AG20443 (cell line): ENCODE measurements at places on chromosomes 16 and 17.
A peak's percentile ranks its signal among the peaks of the same experiment; 100 is the strongest.

DNA sequence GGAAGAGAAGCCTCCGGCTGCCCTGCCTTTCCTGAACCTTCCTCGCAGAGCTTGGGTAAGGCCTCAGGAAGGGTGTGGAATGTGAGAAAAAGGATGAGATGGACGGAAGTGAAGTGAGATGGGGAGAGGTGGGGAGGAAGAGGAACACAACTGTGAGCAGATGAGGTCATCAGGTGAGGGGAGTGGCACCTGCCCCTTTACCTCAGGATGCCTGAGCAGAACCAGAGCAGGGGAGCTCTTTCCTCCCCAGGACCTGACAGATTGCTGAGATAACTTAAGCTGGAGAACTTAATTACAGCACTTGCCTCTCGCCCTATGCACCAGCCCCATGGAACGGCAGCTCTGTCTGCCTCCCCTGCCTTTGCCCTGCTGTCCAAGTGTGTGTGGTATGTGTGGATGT is 29.8 kb downstream of the TMEM132E start:
- no peak for DNase-seq

DNA sequence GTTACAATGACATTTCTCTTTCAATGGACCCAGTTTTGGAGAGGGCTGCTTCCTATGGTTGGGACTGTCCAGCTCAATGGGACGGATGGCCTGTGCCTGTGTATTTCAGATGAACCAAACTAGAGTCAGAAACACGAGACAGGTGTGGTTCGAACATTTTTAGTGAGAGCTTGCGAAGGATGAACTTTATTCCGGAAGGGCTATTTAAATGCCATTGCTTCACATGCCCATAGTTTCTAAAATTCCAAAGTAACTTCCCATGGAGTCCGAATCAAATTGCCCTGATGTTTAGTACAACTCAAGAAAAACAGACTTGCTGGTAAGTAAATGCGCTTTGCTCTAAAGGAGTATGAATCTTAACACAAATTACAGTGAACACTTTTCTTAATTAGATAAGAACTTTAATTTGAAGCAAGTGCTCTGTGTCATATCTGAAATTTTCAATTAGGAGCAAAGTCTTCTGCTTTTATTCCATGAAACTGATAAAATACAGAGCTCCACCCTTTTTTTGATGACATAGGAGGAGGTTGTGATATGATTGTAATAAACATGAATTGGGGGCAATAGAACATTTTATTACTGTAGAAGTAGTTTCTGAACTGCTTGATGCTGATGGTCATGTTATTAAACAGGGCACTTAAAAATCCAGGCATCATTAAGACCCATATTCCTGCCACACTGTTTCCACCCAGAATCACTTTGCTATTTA is 1.3 kb downstream of the KRT20 start:
- DNase-seq, result no peak

DNA sequence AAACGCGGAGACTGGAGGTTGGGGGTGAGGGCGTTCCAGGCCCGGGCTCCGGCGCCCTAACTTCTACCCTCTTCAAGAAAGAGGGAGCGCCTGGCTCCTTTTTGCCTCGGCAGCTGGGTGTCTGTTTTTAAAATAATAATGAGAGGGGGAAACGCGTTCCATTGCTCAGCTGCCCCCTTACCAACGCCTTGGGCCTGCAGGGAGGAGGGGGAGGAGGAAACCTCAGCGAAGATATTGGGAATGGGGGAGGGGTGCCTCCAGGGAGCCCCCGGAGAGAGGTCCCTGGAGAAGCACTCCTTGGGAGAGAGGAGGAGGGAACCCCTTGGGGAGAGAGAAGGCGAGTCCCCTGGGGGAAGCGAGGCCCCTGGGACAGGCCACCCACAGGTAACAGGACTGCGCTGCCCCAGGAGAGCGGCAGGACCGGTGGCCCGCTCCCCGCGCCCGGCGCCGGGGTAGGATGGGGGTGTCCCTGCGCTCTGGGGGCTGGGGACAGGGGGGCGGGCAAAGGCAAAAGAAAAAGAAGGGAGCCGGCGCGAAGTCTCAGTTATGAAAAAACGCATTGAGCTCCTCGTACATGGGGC is 2.7 kb downstream of the NEUROD2 start:
- no peak for DNase-seq

GRCh38 chr16:66908116-66908515 is 10.6 kb downstream of the CDH16 start:
- no peak for DNase-seq

- DNase-seq, result no peak
Observed at GRCh38 chr17:79457376-79457775, 153.5 kb downstream of the RBFOX3 start.

- DNase-seq, result no peak
Observed at GRCh38 chr17:74147966-74148365, 55.5 kb upstream of the RPL38 start.

GRCh38 chr16:22098405-22099255 is 6.3 kb downstream of the VWA3A start:
- DNase-seq, result peak; percentile 70

- no peak for DNase-seq
Observed at GRCh38 chr16:84988328-84989080, 22.8 kb downstream of the ZDHHC7 start.

DNA sequence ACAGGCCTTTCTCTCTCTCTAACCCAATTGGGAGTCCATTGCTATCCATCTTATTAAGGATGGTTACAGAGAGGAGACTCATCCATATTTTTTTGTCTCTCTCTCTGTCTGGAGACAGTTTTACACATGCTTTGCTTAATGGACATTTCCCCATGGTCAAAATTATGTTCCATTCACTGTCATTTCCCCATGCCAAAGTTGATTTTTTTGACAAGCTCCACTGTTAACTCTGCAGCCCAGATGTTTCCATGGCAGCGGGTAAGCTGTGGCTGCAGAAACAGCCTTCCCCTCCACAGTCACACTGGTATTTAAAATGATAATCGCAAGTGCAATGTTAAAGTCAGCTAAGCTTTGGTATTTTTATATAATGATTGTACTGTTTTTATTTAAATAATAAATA is 63.9 kb upstream of the HLF start:
- no peak for DNase-seq

GRCh38 chr17:73156166-73156840 is 8.5 kb upstream of the SSTR2 start:
- peak; percentile 92 for DNase-seq

GRCh38 chr16:35748621-35749252 is 2289.3 kb downstream of the TP53TG3F start:
- no peak for DNase-seq

DNA sequence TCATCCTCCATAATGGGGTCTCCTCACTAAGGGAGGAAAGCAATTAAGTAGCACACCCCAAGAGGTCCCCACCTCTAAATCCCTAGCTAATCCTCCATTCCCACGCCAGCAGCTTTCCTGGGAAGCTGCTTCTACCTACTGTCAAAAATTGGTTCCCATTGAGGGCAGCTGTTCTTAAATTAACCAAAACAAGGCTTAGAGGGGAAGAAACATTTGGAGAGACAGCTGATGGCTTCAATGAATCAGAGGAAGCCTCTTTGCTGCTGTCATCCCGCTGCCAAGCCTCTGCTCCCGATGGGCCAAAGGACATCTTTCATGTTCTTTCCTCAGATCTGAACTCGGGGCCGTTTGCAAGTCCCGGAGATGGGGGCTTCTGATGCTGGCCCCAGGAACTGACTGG is 26.6 kb downstream of the AIPL1 start:
- no peak for DNase-seq

- no peak for DNase-seq
Observed at GRCh38 chr17:28270926-28271325, 48.1 kb upstream of the TMEM97 start.

DNA sequence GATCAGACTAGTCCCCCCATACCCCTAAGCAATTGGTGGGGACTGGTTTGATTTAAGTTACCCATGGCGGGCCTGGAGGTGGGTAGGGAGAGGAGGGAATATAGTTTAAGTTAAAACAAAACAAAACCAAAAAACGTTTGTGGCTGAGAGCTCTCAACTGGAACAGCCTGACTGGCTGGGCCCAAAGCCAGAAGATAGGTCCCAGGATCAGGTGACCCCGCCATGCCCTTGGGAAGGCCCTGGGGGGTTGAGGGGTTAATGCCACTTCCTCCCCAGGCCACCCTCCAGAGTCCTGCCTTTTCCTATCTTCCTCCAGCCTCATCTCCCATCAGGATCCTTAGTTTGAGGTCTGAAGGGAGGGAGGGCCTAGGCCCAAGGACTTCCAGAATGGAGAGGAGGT is 82.3 kb upstream of the LHX1 start:
- DNase-seq, result no peak

DNA sequence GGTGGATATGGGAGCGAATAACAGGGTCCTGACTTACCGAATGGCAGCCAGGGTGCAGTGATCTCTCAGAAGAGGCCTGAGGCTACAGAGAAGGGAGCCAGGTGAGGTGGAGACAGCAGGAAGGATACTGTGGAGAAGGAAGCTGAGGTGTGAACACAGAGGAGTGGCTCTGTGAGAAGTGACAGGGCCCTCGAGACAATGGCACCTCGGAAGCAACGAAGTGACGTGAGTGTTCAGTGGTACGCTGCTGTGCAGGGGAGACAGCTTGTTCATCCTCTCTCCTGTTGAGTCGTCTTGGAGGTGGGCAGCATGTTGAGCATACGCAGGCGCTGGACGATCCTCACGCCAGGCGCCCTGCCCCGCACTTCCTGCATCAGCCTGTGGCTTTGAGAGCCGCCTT is 390.3 kb downstream of the CPPED1 start:
- DNase-seq, result no peak

DNA sequence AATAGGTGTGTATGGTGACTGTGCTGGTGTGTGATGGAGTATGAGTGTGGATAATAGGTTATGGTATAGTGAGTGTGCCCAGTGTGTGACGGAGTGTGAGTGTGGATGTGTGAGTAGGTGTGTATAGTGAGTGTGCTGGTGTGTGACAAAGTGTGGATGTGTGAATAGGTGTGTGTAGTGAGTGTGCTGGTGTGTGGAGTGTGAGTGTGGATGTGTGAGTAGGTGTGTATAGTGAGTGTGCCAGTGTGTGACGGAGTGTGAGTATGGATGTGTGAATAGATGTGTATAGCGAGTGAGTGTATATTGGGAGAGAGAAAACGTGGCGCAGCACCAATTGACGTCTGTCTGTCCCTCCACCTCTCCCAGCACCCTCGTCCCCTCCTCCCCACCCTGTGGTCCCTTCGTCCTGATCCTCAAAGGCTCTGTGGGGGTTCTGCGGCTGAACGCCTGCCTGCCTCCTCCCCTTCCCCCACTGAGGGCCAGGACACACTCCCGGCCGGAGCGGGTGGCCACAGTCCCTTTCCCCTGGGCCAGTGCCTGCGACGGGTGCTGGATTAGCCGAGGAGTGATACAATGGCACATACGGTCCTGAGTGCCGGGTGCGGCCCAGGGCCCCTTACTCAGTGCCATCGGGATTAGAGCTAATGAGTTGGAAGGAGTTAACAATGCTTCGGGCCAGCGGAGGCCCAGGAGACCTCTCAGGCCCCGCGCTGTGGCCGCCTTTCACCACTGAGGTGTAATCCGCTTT is 160.0 kb downstream of the MRM1 start:
- no peak for DNase-seq

- no peak for DNase-seq
Observed at GRCh38 chr16:19657831-19658230, 60.2 kb downstream of the KNOP1 start.

DNA sequence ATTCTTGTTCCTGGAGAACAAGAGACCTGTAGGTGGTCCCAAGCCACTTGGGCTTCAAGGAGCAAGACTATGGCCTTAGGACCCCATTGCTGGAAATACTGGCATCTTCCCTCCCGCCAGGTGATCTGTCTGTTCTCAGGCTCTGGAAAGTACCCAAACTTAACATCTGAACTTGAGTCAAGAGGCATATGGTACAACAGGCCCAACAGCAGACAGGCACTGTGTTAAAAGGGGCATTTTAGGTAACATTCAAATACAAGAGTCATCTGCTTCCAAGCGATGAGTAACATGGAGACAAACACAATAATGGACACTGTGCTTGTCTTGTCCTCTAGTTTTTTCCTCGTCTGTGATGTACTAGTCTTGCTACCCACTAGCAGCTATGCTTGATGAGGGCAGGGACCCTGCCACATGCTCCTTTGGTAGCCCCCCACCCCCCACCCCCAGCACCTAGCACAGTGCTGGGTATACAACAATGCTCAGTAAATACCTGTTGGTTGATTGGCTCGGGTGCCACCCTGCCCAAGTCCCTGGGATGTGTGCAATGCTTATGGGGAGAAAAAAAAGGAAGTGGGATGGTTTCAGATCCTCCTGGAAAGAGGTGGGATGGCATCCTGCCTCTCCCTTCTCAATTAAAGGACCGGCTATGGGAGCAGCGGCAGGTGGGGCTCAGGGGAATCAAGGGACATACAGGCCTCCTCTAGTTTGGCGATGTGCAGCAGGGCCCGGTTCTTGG is 19.4 kb downstream of the CSF3 start:
- DNase-seq, result no peak

DNA sequence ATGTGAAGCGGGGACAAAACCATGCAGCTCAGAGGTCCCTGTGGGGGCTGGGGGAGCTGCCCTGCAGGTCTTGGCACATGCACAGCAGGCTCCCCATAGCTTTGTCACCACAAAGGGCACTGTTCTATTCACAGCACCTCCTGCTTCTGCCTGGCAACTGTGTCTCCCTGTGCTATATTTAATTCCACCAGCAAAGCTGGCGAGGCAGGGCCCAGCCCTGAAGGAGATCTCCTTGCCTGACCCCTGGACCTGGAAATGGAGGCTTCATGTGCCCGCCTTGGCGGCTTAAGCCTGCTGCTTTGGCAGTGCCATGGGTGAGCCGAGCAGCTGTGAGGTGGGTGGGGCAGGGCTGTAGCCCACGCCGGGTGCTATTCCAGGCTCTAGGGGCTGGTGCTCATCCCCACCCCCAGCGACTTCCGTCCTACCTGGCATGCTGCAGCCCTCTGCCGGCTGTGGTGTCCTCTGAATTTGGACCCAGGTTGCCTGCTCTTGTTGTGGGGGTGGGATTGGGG is 6.8 kb downstream of the LDHD start:
- peak; percentile 7 for DNase-seq

GRCh38 chr17:82331345-82331939 is 2.1 kb downstream of the SECTM1 start:
- no peak for DNase-seq

DNA sequence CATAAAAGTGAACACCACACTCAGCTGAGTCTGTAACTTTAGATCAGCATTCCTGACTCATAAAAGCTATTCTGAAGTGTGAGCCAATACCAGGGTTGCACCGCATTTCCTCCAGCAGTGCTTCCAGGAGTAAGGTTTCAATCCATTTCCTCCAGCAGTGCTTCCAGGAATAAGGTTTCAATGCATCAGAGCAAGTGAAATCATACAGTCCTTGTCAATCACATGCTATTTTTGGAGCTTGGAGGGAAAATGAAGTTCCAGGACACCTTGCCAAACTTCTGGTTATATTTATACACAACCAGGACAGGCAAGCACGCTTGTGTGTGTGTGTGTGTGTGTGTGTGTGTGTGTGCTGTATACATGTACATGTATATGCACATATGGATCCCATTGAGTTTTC is 327.6 kb downstream of the GRIN2A start:
- DNase-seq, result no peak
